ENCODE measurements at places on chromosomes 2 and 18. TPM values are rescaled to one million over a fixed set of nuclear protein-coding genes. Genes with fewer than 3 reads are reported as not detected.

MGAT5 gene
- total RNA-seq = 48.0 TPM

RBM44 gene
- 0.67 TPM for total RNA-seq

EDAR gene
- 0.18 TPM for total RNA-seq

HTRA2 gene
- 37.7 TPM for total RNA-seq

PPIL3 gene
- total RNA-seq = 28.5 TPM

M1AP gene
- 0.39 TPM for total RNA-seq

SULT1C2 gene
- not detected for total RNA-seq

LRRC30 gene
- not detected for total RNA-seq

CSRNP3 gene
- not detected for total RNA-seq

KATNAL2 gene
- 1.7 TPM for total RNA-seq

EVA1A gene
- not detected for total RNA-seq

TDRD15 gene
- not detected for total RNA-seq

ARHGAP25 gene
- 139 TPM for total RNA-seq

FLACC1 gene
- total RNA-seq = 3.2 TPM

INHBB gene
- not detected for total RNA-seq
